Caki2 (cell line): ENCODE measurements at places on chromosomes 4 and X. TPM values are rescaled to one million over a fixed set of nuclear protein-coding genes. Genes with fewer than 3 reads are reported as not detected.
A peak's percentile ranks its signal among the peaks of the same experiment; 100 is the strongest.

Gene PAGE2
- total RNA-seq = not detected in 2 replicates

Gene ANTXR2
- 3.6 and 8.3 TPM in 2 replicates for total RNA-seq

DNA sequence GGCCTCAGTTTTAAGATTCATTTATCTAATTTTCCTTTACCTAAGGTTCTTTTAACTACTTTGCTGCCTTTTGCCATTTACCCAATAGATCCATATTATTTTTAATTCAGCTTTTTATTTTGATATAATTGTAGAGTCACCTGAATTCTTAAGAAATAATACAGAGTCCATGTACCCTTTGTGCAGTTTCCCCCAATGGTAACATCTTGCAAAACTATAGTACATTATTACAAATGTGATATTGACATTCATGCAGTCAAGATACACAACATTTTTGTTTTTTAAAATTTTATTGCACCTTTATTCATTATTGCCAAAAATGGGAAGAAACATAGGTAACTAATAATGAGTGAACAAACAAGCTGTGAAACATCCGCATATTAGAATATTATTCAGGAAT is 208.7 kb upstream of the WDFY3 start:
- DNase-seq = no peak

- DNase-seq = no peak
Measured at GRCh38 chrX:14013054-14013453, 16.6 kb downstream of the GEMIN8 start.

GRCh38 chrX:47503151-47503550 is 20.1 kb upstream of the ZNF41 start:
- DNase-seq = no peak

DNA sequence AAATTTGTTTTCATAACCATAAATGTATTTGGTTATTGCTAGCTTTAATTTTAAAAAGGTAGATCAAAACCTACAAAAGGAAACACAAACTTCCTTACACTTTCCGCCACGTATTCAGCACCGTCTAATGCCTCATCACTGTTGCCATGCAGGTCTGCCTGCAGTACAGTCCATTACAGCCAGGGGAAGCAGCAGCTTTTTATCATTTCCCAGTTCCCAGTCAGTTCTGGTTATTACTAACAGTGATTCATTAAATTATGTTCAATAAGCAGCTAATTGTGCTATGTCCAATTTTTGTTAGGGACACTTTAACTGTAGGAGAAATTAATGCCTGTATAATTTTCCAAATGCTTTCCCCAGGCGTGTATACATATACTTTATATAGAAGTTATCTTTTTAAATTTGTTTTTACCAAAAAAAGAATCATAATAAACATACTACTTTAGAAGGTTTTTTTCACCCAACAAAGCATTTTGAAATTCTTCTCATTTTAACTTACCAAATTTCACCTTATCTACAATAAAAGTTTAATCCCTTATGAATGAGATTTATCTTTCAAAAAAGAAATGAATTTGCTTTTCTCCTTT is 93.3 kb downstream of the ANXA3 start:
- peak; percentile 73 for DNase-seq

DNA sequence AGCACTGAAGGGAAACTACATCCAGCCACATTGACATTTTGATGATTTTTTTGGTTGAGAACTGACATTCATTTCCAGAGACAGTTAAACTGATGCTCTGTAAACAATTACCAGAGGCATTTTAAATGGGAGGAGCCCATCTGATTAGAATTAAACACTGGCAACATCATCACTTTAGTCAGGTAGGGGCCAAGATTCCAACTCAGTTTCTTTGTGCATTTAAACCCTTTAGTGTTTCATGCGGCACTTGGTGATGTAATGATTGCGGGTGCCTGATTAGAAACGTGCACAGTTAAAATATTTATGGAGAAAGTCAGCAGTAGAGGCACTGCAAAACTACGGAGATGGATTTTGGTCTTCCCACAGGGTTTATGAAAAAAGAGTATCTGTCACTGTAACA is 16.1 kb downstream of the TNIP3 start:
- DNase-seq = no peak

GRCh38 chr4:158356301-158356700 is 146.0 kb downstream of the TMEM144 start:
- DNase-seq = no peak
